ENCODE measurements at places on chromosomes 1 and 21. TPM values are rescaled to one million over a fixed set of nuclear protein-coding genes. Genes with fewer than 3 reads are reported as not detected.

- H3K27me3 ChIP-seq: no peaks in the 10 kb centered on the region
- DNase-seq: no peak
- H3K36me3 ChIP-seq: no peaks in the 10 kb centered on the region
- H3K27ac ChIP-seq: no peak overlapping the region
- H3K4me1 ChIP-seq: no peaks in the 10 kb centered on the region
- H3K4me3 ChIP-seq: no peak overlapping the region
These were observed 5.8 kb downstream of the PLCH2 start for GRCh38 chr1:2481885-2482284.

FCRL5 gene
- not detected for total RNA-seq

DNA sequence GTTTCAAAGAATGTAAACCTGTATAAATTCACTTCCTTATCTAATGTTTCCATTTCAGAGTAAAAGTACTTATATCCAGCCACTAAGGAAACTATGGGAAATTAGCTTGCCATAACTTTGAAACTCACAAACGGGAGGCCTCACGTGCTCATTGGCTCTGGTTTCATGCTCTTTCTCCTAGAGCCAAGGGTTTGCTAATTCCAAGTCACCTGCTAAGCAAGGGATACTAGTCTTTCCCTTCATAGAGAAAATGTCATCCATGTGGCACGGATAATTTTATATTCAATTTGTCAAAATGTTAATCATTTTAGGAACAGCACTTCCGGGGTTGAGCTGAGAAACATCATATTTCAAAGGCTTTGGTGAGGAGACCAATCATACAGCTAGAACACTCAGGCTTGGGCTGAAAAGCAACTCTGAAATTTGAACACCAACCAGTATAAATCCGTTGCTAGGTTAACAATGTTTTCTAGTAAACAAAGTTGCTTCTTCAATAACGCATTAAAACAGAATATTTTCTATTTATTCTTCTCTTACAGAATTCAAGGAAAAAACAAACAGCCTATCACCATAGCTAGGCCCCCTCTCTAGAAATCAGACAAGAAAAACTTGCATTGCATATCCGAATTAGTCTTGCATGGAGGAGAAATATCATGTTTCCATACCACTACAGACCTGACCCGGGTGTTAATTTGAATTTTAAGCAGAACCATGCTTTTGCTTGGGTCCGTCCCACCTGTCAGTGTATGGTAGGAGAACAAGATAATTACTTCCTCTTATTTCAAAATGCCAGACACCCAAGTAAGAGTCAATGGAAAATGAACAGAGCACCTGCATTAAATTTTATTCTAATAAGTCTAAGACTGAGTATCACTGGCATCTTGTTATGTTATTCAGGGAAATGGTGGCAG is 196.1 kb upstream of the ESRRG start:
- H3K4me3 ChIP-seq: no peak overlapping the region
- no peak overlapping the region for H3K27ac ChIP-seq
- DNase-seq: no peak
- no peaks in the 10 kb centered on the region for H3K4me1 ChIP-seq

CHIA gene
- total RNA-seq: not detected

GRCh38 chr1:206831650-206832049 is 33.8 kb upstream of the IL20 start:
- no peaks in the 10 kb centered on the region for H3K36me3 ChIP-seq
- H3K27ac ChIP-seq: no peak overlapping the region
- no peak for DNase-seq
- no peak overlapping the region for H3K4me3 ChIP-seq
- H3K4me1 ChIP-seq: peaks cover 28% of the 10 kb centered on the region

- H3K4me1 ChIP-seq: peaks cover 82% of the 10 kb centered on the region
- no peak overlapping the region for H3K4me3 ChIP-seq
- peaks cover 32% of the 10 kb centered on the region for H3K36me3 ChIP-seq
These were observed 74.6 kb downstream of the CD247 start for GRCh38 chr1:167443757-167444156.

GRCh38 chr1:50610563-50610962 is 187.3 kb upstream of the DMRTA2 start:
- H3K36me3 ChIP-seq: no peaks in the 10 kb centered on the region
- no peak for DNase-seq
- no peaks in the 10 kb centered on the region for H3K4me1 ChIP-seq
- H3K4me3 ChIP-seq: no peak overlapping the region

MANEAL gene
- total RNA-seq: 8.0 TPM

DNA sequence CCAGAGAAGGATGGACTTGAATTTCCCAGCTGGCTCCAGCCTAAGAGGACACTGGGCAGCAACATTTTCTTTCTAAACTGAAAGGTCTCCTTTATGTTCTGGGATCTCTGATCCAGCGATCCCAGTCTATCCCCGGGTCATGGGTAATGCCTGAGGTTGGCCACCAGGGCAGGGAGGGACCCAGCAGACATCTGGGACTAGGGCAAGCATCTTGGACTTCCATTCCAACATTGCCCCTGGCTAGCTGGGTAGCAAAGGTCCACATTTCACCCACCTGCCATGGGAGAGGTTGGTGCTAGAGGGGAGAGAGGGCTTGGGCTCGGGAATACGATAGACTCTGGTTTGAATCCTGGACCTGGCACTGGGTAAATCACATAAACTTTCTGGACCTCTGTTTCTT is 84.6 kb downstream of the LRRN2 start:
- no peak overlapping the region for H3K27ac ChIP-seq
- H3K36me3 ChIP-seq: no peaks in the 10 kb centered on the region
- H3K4me3 ChIP-seq: no peak overlapping the region
- H3K4me1 ChIP-seq: no peaks in the 10 kb centered on the region
- no peaks in the 10 kb centered on the region for H3K27me3 ChIP-seq
- DNase-seq: no peak

- no peaks in the 10 kb centered on the region for H3K36me3 ChIP-seq
- no peaks in the 10 kb centered on the region for H3K27me3 ChIP-seq
- no peak overlapping the region for H3K27ac ChIP-seq
- H3K4me1 ChIP-seq: no peaks in the 10 kb centered on the region
These were observed 485.4 kb upstream of the USP24 start for GRCh38 chr1:55700359-55701130.

DNA sequence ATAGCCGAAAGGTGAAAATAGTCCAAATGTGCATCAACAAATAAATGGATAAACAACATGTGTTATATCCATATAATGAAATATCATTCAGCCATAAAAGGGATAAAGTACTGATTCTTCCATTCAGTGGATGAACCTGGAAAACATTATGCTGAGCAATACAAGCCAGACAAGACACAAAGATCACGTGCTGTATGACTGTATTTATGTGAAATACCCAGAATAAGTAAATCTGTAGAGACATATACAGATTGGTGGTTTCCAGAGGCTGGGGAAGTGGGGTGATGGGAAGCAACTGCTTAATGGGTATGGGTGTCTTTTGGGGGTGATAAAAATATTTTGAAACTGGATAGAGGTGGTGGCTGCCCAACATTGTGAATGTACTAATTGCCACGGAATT is 13.3 kb upstream of the GSTM4 start:
- DNase-seq: no peak
- H3K4me1 ChIP-seq: peaks cover 4% of the 10 kb centered on the region
- H3K27ac ChIP-seq: no peak overlapping the region

C1QB gene
- 0.20 TPM for total RNA-seq

CDCP2 gene
- not detected for total RNA-seq

DNA sequence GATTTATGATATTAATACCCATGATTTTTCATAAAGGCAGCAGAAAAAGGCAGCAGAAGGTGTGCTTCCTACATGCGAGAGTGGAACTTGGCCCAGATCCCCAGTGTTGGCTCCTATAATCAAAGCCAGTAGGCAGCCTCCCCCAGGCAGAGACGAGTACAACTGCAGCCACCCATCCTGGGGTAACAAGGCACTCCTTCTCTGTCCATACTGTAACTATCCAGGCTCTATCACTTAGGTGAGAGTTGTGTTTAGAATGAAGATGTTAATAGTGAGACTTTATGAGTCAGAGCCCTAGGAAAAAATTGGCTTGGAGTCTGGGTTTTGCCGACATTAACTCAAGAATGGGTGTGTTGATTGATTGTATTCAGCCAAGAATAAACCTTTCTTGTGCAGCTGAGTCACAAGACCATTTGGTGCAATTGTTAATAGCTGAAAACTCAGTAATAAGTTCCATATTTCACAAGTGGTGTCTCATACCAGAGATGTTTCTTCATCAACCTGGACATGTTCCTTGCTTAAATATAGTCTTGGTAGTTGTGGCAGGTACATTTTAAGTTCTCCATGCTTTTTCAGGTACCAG is 322.3 kb downstream of the DUSP10 start:
- H3K4me3 ChIP-seq: no peak overlapping the region
- no peak overlapping the region for H3K27ac ChIP-seq
- DNase-seq: no peak
- no peaks in the 10 kb centered on the region for H3K36me3 ChIP-seq
- H3K27me3 ChIP-seq: no peaks in the 10 kb centered on the region
- H3K4me1 ChIP-seq: no peaks in the 10 kb centered on the region

GRCh38 chr1:32186077-32186476 is 6.6 kb downstream of the TXLNA start:
- peaks cover 12% of the 10 kb centered on the region for H3K4me1 ChIP-seq
- no peaks in the 10 kb centered on the region for H3K27me3 ChIP-seq
- H3K4me3 ChIP-seq: no peak overlapping the region
- no peak for DNase-seq

JTB gene
- total RNA-seq: 239 TPM

- no peak overlapping the region for H3K27ac ChIP-seq
- H3K4me1 ChIP-seq: peaks cover 31% of the 10 kb centered on the region
- no peak for DNase-seq
These were observed 2.8 kb downstream of the FCRL6 start for GRCh38 chr1:159804924-159805323.

DNA sequence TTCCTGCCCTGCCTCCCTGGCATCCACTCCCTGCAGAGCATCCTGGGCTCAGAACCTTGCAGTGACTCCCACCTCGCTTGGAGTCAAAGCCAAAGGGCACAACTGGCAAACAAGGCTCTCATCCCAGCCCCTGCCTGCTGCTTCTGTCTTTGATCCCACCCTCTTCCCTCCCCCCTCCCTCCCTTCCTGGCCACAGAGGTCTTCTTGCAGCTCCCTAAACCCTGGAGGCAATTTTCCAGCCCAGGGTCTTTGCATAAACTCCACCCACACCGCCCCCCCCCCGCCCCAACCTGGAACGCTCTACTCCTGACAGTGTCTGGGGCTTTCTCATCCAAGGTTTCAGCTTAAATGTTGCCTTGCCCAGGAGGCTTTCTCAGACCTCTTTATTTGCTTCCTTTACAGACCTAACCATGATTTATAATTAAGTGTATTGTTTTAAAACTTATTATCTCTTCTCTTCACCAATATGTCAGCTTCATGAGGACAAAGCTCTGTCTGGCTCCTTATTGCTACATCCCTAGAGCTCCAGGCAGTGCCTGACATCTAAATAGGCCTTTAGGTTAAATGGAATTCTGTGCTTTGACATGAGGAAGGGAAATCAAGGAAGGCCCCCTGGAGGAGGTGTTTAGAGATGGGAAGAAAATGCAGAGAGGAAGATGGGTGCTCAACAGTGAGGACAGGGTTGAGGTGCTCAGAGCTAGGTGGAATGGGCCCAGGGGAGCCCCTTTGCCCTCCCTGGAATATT is 37.7 kb upstream of the PADI1 start:
- no peak for DNase-seq
- peaks cover 4% of the 10 kb centered on the region for H3K27me3 ChIP-seq
- no peak overlapping the region for H3K4me3 ChIP-seq
- H3K27ac ChIP-seq: no peak overlapping the region
- no peaks in the 10 kb centered on the region for H3K36me3 ChIP-seq

DNA sequence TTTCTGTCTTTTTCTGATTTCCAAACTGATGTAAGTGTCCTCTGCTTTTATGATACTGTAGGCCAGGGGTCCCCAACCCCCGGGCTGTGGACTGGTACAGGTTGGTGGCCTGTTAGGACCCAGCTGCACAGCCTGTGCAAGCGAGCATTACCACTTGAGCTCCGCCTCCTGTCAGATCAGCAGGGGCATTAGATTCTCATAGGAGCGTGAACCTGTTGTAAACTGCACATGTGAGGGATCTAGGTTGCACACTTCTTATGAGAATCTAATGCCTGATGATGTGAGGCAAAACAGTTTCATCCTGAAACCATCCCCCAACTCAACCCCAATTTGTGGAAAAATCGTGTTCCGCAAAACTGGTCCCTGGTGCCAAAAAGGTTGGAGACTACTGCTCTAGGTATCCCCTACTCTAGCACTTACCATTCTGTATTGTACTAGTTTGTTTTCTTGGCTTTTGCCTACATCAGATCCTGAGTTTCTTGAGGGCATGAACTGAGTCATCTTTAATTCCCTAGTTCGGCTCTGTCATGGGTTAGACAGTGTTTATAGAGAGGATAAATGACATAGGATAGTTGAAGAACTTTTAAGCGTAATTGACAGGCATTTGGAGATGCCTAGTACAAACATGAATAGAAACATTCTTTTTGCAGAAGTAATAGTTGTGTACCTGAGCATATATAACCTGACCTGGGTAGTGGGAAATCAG is 4.1 kb downstream of the ABCD3 start:
- no peak overlapping the region for H3K4me3 ChIP-seq
- H3K4me1 ChIP-seq: peaks cover 28% of the 10 kb centered on the region
- no peak overlapping the region for H3K27ac ChIP-seq
- H3K27me3 ChIP-seq: no peaks in the 10 kb centered on the region
- H3K36me3 ChIP-seq: no peaks in the 10 kb centered on the region
- no peak for DNase-seq

CLCA1 gene
- not detected for total RNA-seq

SH2D5 gene
- 0.13 TPM for total RNA-seq

- no peak for DNase-seq
- peak within 1 kb of the TSS; percentile 46 for H3K4me3 ChIP-seq
- H3K27ac ChIP-seq: no peak within 1 kb of the TSS
- no peaks in the 10 kb centered on the region for H3K36me3 ChIP-seq
- H3K4me1 ChIP-seq: peaks cover 21% of the 10 kb centered on the region
These were observed at the start of gene INSRR for GRCh38 chr1:156858959-156859522. TSS of gene INSRR (minus strand) at chr1:156859117. CDS start at chr1:156858621, 496 bp downstream.

- peaks cover 16% of the 10 kb centered on the region for H3K4me1 ChIP-seq
- no peaks in the 10 kb centered on the region for H3K36me3 ChIP-seq
- no peaks in the 10 kb centered on the region for H3K27me3 ChIP-seq
These were observed 34.8 kb upstream of the TENT5C start for GRCh38 chr1:117570988-117571409.

DNA sequence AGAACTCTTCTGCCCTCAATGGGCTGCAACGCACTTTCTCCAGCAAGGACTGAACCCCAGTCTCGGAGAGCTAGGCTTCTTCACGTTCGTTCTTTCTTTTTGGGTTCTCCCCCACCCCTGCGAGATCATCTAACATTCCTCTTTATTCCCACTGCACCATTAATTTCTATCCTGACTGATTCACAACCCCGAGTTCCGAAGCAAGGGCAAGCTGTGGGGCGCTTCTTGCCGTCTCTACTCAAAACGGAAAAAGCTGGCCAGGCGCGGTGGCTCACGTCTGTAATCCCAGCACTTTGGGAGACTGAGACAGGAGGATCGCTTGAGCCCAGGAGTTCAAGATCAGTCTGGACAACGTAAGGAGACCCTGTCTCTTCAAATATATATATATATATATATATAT is 37.4 kb upstream of the BTG2 start:
- H3K27ac ChIP-seq: no peak overlapping the region
- H3K27me3 ChIP-seq: no peaks in the 10 kb centered on the region
- peaks cover 39% of the 10 kb centered on the region for H3K4me1 ChIP-seq
- H3K4me3 ChIP-seq: peak overlapping the region; percentile 83
- H3K36me3 ChIP-seq: no peaks in the 10 kb centered on the region
- no peak for DNase-seq

- H3K27me3 ChIP-seq: no peaks in the 10 kb centered on the region
- no peaks in the 10 kb centered on the region for H3K36me3 ChIP-seq
- H3K4me1 ChIP-seq: peaks cover 9% of the 10 kb centered on the region
- DNase-seq: no peak
These were observed 32.3 kb downstream of the DOP1B start for GRCh38 chr21:36188937-36189336.

Measured in CD8-positive, alpha-beta memory T cell (primary cell).